Activated CD4-positive, alpha-beta memory T cell treated with anti-CD3 and anti-CD28 coated beads for 36 hours (primary cell): ENCODE measurements at places on chromosomes 3 and 15. TPM values are rescaled to one million over a fixed set of nuclear protein-coding genes. Genes with fewer than 3 reads are reported as not detected.

The ANKRD34C gene
- total RNA-seq: not detected

The CCNDBP1 gene
- total RNA-seq: 79.5 TPM

The EHHADH gene
- 1.9 TPM for total RNA-seq

The SLC9C1 gene
- total RNA-seq: not detected
